ENCODE measurements at places on chromosomes 2 and 18.
A peak's percentile ranks its signal among the peaks of the same experiment; 100 is the strongest.

- no peak for DNase-seq
These were observed 61.6 kb downstream of the DNMT3A start for GRCh38 chr2:25280051-25280687.

DNA sequence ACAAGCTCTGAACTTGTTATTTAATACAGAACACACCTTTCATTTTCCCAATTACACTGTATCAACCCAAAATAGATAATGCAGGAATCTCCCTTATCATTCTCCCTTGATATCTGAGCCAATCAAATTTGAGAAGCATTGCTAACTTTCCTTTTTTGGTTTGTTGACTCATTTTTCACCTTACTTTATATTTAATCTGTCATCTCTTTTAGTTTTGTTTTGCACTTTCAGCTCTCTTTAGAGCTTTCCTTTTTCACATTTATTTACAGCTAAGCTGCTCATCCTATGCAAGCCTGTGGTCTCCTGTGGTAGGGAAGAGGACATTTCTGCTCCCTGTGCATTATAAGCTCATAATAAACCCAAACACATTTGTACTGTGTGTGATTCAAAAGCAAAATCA, 50.1 kb downstream of the ITGAV start:
- DNase-seq = no peak

- DNase-seq = no peak
These were observed 87.9 kb downstream of the WDPCP start for GRCh38 chr2:63500398-63500797.

DNA sequence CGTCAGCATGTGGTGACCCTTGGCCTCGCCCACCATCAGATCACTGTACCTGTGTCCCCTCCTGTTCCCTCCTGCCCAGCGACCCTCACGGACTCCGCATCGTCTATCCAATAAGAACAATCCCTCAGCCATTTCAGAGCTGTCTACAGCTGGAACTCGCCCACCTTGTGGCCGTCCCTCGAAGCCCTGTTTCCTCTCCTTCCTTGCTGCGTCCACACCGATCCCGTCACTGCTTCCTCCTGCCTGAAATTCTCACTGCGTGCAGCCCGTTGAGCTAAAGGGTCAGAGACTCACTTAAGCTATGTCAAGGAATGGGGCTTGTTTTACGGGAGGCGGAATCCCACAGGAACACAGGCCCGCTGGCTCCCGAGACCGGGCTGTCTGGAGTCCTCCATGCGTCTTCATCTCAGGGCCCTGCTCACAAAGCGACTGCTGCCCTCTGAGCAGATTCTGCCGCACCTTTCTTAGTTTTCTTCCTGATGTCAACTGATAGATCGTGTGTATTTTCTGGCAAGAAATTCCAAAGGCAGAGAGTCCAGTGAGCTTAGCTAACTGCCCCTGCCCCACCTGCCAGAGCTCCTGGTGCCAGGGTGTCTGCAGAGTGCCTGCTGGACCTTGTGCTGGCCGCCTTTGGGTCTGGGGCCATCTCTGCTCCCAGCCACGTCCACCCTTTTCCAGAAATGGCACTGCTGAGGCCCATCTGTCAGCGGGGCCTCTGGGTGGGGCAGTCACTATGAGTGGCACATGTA, 35.3 kb downstream of the KLHL29 start:
- no peak for DNase-seq

- DNase-seq = peak; percentile 55
These were observed 25.2 kb downstream of the HS1BP3 start for GRCh38 chr2:20625491-20626391.

DNA sequence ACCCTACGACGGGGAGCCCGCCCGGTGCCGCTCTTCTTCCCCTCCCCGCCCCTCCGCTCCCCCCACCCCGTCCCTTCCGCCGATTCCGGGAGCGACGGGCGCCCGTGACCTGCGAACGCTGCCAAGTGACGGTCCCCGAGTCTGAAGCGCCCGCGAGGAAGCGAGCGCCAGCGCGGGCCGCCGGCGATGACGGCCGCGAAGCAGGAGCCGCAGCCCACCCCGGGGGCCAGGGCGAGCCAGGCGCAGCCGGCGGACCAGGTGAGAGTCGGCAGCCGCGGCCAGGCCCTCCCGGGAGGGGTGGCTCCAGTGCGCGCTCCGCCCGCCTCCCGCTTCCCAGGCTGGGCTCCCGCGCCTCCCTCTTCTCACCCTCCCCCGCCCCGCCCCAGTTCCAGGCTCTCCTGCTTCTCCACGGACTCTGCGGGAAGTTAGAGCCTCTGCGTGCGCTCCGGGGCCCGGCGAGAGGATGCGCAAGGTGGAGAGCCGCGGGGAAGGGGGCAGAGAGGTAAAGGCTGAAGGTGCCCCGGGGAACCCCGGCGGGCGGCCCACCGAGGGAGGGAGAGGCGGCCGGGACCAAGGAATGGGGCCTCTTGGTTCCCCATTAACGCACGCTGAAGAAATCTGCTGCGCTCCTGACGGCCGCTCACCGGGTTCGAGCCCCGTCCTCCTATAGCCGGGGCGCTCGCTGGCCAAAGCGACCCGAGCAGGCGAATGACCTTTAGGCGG, 719.5 kb downstream of the DPP10 start:
- DNase-seq = peak; percentile 68

- no peak for DNase-seq
These were observed 106.3 kb upstream of the OTX1 start for GRCh38 chr2:62944362-62944761.

DNA sequence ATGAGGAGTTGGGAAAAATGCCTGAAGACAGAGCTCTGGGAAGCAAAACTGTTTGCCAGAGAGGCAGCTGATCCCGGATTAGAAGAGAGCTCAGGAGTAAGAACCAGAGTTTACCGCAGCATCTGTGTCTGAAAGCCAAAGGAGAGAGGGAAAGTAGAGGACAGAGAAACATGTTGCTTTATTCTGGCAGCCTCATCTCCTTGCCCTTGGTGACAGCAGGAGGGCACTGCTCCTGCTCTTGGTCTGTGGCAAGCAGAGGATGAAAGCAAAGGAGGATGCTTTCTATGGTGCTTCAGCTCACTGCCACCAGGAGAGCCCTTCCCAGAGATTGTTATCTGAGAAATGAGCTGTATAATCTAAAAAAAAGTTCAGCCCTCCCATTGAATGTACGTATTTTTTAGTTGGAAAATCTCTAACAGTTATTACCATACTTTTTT, 7.7 kb downstream of the SLC1A4 start:
- no peak for DNase-seq

DNA sequence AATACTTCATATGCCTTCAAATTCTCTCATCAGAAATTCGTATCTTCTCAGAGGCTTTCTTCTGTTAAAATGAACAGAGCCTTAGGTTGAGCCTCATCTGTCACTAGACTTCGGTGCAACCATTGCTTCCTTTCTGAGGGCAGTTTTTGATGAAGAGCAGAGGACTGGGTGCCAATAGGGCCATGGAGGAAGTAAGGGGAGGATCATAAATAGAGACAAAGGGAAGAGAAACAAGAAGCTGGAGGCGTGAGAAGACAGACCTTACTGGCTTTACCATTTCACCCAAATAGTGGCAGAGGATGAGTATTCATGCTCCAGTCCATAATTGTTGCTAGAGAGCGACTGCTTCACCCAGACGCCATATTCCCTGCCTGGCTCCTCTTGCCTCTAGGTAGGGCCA, 215.6 kb upstream of the PKDCC start:
- no peak for DNase-seq

- no peak for DNase-seq
These were observed 78.2 kb downstream of the ZEB2 start for GRCh38 chr2:144441711-144442141.

DNA sequence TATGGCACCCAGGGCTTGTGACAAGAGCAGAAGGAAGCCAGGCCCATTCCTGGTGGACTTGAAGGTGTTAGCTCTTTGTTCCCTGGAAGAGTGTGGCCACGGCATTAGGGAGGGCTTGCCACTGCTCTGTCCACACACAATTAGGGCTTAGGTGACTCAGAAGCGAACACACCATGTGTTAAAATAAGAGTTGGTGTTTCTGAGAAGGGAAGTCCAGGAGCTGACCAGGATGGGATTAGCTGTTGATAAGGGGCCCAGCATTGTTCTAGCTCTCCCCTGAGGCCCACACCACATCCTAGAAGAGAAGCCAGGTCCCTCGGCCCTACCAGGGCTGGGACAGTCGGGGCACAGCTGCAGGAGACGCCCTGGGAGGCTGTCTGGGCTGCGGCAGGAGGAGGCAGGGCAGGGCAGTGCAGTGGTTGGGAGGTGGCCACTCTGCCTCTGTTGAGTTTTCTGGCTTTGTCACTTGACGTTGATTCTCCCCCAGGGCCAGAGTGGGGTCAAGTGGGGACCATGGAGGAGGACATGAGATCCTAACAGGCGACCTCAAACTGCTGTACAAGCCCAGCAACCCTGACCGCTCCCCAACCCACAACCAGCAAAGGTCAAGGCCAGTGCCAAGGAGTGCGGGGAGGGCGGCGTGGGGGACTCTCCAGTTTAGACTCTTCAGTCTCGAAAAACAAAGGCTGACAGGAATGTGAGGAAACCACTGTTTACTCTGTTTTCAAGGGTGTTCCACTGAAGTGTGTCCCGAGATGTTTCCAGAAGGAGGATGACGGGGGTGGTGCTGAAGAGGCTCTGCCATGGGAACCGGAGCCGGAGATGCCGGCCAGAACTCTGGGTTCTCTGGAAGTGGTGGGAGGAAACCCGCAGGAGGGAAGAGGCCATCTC, 16.8 kb downstream of the GNLY start:
- peak; percentile 50 for DNase-seq

- DNase-seq = no peak
These were observed 243.2 kb upstream of the RAB12 start for GRCh38 chr18:8366070-8366469.

DNA sequence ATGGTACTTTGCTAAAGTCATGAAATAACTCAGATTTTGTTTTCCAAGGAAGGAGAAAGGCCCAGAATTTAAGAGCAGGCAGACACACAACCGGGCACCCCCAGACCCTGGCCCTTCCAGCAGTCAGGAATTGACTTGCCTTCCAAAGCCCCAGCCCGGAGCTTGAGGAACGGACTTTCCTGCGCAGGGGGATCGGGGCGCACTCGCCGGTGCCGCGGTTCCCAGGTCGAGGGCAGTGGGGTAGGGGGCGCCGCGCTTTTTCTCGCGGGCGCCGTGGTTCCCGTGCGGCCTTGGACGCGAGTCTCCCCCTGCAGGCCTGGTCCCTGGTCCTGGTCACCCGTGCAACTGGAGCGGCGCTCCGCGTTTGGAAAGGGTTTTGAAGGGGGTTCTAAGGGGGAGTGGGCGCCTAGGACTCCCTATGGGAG, 1.2 kb downstream of the ZNF236 start:
- peak; percentile 26 for DNase-seq

GRCh38 chr2:64153811-64154210, 9.6 kb upstream of the PELI1 start:
- DNase-seq = no peak

DNA sequence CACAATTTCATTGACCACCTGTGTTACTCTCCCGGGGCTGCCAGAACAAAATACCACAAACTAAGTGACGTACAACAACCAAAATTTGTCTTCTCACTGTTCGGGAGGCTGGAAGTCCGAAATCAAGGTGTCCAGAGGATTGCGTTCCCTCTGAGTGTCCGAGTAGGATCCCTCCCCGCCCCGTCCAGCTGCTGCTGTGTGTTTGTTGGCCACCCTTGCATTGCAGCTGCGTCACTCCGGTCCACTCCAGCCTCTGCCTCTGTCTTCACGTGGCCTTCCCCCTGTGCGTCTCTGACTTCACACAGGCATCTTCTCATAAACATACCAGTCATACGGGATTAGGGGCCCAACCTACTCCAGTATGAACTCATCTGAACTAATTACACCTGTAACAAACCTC, 251.8 kb upstream of the SMIM21 start:
- peak; percentile 24 for DNase-seq

DNA sequence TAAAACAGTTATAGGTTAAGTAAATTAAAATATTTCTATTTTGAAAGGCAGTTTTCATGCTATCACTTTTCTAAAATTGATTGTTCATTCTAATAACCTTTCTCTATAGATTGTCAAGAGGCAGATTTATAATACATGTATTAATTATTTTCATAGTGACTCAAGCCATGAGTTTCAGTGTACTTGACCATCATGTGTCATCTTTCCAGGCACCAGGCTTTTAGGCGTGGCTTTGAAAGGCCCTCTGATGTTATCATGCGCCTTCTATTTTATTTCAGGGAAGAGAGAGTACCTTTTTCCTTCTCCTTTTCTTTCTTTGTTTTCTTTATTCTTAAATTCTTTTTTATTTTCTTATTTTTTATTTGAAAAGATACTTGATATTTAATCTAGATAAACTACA, 128.3 kb upstream of the ETAA1 start:
- DNase-seq = no peak

GRCh38 chr2:42118754-42119569, 50.2 kb upstream of the EML4 start:
- DNase-seq = no peak

- DNase-seq = peak; percentile 27
These were observed 188.2 kb downstream of the BCL2 start for GRCh38 chr18:63131106-63131958.

DNA sequence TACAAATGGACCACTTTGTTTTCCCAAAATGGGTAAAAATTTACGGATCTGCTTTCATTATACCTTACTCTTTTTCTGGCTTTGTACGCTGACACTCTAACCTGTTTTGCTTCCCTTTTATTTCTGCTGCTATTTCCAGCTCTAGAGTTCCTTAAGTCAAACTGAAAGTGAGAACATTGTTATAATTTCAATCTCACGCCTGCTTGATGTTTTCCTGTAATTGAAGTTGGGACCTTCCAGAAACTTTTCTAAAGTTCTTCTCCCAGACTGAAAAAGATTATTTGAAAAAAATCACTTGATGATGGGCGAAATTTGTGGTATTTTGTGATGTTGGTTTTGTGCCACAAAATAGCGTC, 1.8 kb downstream of the GLS start:
- DNase-seq = no peak

DNA sequence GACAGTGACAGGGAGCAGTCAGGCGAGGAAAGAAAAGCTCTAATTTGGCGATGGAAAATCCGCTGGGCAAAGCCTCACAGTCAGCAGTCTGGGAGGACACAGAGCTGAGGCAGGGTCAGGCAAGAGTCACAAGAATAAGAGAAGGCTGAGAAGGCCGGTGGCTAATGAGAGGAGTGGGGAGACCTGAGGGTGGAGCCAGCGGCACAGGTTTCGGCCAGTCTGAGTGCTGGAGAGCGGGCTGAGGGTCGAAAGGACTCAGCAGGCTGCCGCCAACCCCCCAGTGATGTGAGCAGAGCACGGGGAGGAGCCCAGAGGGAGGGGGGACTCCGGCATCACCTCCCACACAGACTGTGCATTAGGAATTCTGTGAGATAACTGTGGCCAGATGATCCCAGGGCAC, 500.6 kb upstream of the MYT1L start:
- DNase-seq = no peak

GRCh38 chr2:191297033-191297432, 51.8 kb downstream of the MYO1B start:
- DNase-seq = no peak
